ENCODE measurements at places on chromosomes 6 and 20.

DNA sequence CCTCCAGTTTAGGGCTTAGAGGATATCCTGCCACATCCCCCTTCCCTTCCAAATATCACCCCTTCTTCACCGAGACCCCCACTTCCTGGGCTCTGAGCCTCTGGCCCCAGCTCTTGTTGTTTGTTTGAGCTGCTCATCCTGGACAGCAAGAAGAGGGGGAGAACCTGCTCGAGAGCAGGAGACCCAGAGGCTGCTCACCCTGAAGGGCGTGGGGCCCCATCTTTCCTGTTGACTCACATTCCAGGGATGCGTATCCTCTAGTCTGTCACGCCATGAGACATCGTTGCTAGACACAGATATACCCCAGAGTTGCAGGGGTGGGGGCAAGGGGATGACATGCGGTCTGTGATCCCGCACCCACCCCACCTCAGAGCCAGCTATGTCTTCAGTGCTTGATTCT, 5.7 kb upstream of the TNXB start:
- DNase-seq: no peak

DNA sequence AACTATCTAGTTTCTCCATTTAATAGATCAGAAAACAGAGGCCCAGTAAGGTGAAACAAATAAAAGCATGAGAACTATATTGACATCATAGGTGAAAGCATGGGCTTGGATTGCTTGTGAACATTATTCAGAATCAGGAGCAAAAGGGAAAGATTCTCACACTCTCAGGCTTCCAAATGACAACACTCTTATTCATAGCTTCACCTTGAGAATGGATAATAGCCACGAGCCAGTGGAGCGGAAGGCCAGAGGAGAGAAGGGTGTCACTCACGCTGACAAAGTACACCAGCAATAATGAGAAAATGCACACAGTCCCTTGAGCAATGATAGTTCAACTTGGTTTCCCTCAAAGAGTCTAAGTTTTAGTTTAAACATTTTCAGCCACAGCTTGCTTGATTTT, 339.0 kb downstream of the TPBG start:
- DNase-seq: no peak

- DNase-seq: no peak
These were observed 7.3 kb upstream of the CGA start for GRCh38 chr6:87102151-87102621.

DNA sequence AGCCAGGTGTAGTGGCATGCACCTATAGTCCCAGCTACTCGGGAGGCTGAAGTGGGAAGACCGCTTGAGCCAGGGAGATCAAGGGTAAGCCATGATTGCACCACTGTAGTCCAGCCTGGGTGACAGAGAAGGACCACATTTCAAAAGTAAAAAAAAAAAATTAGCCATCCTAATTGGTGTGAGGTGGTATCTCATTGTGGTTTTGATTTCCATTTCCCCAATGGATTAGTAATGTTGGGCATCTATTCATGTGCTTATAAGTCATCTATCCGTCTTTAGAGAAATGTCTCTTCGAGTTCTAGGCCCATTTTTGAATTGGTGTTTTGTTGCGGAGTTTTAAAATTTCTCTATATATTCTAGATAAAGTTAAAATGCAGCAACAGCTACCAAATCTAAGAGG, 21.7 kb downstream of the ABHD12 start:
- DNase-seq: no peak

- no peak for DNase-seq
These were observed 272.4 kb upstream of the MARCKS start for GRCh38 chr6:113584767-113585166.

DNA sequence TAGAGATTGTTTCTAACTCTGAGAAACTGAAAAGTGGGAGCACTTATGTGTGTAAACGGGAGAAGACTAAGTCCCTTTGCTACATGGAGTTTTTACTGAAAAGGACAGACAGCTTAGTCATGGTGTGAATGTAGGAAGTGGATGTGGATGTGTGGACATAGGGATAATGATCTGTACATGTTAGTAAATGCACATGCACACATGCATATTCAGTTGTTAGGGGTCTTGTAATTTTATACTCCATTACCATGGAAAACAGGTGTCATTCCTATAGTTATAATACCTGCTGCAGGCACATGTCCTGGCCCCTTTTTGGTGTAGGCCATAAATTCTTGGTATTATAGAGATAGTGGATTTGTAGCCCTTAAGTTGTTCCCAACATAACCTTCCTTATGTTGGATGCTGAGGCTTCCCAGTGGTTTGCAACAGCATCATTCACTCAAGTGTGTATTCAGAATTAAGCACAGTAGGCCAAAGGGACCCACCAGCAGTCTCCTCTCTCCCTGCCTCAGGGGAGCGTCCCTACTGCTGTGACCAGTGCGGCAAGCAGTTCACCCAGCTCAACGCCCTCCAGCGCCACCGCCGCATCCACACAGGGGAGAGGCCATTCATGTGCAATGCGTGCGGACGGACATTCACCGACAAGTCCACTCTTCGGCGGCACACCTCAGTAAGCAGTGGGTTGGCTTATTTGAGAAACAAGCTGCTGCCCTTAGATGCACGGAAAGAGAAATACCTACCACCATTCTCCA, 7.3 kb downstream of the GZF1 start:
- DNase-seq: no peak

DNA sequence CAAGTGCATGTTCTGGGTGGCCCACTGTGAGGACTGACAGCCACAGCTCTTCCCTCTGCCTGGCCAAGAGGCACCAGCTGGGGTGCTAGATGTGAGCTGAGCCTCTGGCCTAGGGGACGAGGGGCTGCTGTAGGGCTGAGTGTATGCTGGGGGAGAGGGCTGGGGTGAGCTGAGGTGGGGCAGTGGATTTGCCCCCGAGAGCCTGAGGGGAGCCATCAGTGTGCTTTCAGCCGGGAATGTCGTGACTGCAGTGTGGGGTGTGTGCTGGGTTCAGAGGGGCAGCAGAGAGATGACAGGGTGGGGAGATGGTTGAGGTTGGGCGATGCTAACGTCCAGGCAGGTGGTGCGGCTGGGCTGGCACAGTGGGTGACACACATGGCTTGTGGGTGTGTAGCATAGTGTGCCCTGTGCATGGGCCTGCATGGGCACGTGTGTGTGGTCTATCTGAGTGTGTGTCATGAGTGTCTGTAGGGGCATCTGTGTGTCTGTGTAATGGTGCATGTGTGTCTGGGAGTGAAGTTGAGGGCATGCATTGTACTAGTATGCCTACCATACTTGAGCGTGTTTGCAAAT, 46.0 kb upstream of the BLCAP start:
- DNase-seq: no peak

DNA sequence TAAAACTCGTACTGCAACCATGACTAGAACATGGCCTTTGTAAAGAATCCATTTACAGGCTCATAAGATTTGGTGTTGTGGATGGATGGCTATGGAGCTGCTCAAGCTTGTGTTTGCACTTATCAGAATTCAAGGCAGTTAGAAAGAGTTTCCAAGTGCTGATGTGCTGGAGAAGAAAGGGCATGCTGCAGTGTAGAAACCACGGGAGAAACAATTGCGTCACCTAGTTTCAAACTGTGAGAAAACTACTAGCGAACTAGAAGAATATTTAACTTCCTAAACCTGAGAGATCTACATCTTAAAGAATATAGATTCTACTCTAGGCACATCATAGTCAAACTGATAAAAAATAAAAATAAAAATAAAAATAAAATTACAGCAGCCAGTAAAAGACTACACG, 116.2 kb downstream of the SGK1 start:
- no peak for DNase-seq

GRCh38 chr6:146026873-146027272, 2.0 kb upstream of the GRM1 start:
- DNase-seq: no peak

DNA sequence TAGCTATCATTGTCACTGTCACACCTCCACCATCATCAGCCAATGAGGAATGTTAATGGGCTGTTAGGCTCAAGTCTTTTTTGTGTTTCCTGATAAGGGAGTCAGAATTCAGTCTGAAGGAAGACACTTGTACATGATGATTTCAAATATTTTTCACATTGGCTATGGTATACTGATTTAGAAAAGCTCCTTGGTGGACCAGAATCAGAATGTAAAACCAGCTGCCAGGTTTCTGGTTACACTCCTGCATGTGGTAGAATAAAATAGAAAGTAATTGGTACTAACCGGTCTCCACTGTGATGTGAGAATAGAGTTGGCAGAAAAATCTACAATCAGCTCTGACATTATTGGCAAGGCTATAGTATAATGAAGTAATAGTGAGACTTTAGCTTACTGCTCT, 10.7 kb downstream of the COL9A1 start:
- no peak for DNase-seq

- no peak for DNase-seq
These were observed 58.7 kb upstream of the RNF24 start for GRCh38 chr20:4073852-4074741.

DNA sequence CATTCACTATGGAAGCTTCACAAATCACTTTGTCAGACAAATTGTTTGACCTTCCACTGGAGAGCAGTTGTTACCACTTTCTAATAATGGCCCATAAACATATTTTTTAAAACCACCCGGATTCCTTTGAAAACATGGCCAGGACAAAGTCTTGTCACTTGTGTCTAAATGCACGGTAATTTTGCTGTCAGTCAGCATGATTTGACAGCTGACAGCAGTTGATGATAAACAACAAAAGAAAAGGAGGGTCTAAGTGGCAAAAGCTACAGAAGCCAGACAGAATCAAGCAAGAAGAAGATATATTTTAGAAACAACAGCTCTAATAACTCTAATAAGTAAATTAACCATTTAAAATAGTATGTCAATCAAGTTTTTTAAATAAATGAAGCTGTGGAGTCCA, 27.7 kb upstream of the CARMIL1 start:
- DNase-seq: no peak

DNA sequence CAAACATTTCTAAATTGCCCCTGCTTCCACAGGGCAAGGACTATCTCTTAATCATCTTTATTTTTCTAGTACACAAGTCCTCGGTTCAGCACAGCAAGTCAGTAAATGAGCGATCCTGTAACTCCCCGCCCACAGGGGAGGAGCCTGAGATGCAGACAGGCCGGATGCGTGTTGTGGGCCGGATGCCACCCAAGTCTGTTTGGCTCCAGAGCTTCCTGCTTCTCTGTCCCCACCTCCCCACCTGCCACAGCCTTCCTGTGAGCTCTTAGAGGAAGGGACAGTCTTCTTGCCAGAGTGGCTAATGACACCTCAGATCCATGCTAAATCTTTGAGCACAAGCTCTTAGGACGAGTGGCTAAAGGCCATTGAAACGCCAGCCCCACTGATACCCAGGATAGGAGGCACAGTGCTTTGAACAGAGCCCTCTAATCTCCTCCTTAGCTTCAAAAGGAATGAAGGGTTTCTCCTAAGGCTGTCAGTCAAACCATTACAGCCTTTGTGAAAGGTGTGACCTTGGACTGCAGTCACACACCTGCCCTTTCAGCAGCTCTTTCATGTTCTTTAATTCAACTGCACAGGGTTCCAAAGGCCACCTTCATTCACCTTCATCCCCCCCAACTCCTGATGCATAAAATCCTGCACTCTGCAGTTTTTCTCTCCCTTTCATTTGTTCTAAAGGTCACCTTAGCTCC, 264.3 kb downstream of the TFAP2C start:
- DNase-seq: no peak

GRCh38 chr6:118876814-118877213, 17.1 kb upstream of the ASF1A start:
- no peak for DNase-seq

All from hippocampal formation (tissue), 2 donors.